Epithelial cell of esophagus (primary cell): ENCODE measurements at places on chromosomes 7 and 10.
A peak's percentile ranks its signal among the peaks of the same experiment; 100 is the strongest.

DNA sequence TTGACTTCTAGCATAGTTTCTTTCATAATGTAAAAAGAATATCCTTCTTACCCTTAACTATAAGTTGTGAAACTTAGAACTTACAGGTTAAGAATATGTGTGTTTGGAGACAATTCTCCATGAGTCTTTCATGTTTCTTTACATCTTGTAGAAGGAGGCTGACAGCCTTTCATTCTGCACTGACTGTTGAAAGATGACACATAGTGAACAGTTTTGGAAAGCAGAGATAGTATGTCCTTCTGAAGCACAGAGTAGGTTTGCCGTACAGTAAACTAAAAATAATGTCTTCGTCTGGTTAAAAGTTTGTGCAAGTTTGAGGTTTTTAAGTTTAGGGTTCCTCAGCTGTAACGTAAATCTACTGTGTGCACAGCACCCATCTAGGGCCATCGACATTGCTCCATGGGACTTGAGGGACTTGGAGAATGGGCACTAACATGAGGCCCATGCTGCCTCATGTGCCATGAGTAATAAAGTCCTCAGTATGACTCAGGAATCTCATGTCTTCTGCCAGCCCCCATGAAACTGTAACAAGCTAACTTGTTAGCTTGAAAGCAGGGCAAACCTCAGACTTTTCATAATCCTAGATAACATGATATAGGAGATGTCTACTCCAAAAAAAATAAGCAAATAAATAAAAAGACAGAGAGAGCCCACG, 24.5 kb upstream of the ELAPOR2 start:
- DNase-seq = peak; percentile 36

DNA sequence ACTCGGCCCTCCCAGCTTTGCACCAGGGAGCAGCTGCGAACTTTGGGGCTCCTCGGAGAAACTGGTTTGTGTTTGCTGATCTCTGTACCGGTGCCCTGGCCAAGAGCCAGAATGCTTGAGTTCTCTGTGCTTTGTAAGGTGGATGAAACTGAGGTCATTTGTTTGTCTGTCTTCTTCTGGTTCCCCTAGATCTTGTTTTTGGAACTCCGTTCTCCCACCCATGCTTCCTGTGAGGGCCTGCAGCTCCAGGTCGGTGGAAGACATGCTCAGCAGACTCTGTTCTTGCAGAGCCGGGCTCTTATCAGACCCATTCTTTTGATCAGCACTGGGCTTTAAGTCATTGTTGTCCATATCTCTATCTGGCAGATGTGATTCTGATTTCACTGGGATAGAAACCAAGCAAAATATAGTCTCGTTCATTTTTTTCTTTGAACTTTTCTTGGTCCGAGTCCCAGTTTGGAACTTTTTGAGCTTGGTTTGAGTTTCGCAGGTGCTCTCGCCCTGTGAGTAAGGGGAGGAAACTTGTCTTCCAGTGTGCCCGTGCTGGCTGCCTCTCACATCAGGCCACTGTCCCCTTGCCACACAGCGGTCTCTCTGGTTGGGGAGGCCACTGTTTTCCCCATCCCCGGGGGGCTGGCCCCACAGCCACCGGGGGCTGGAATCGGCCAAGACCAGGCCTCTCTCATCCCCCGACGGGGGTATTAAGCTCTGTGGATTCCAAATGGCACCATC, 31.2 kb downstream of the JCAD start:
- no peak for DNase-seq

DNA sequence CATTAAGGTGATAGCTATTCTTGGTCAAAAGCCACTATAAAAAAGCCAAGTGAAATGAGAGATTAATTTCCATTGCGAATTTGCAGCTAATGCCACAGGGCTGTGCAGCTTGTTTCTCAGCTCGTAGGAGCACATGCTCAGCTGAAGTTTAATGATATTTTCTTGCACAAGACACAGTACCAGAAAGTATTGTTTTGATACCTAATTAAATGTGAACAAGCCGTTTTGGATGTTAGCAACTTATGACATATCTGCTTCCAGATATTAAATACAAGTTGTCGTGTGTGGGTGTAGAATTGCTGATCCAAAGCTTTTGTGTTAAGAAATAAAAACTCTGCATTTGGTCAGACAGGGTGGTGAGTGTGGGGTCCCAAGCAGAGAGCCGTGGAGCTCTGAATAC, 47.2 kb downstream of the ADARB2 start:
- no peak for DNase-seq

DNA sequence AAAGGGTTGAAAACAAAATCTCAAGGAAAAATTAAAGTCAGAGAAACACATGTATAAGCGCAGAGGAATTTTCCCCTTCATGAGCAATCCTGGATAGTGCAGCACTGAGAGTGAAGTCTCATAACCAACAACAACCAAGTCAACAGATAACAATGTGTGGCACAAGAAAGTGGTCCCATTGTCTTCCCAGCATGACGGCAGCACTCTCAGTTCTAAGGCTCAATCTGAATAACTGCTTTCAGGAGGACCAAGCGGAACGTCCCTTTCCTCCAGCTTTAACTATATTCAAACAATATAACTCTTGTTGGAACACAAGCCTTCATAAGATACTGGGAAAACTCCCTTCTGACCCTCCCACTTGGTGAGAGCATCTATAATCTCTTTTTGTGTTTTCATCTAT, 137.9 kb downstream of the RAPGEF5 start:
- DNase-seq = no peak

DNA sequence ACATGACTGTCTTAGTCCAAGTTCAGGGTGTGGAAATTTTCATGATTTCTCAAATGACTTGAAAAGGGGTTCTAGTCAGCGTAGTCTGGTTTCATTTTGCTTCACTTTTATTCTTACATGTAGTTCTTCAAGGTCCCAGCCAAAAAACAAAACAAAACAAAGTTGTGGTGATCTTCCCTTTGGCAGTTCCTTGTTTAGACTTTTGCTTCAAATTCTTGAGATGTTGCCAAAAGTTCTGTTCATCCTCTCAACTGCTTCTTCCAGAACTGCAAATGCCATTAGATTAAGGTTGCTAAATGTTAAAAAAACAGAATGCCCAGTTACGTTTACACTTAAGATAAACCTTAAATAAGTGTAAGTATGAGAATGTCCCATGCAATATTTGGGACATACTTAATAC, 370.8 kb upstream of the LRRTM3 start:
- no peak for DNase-seq

DNA sequence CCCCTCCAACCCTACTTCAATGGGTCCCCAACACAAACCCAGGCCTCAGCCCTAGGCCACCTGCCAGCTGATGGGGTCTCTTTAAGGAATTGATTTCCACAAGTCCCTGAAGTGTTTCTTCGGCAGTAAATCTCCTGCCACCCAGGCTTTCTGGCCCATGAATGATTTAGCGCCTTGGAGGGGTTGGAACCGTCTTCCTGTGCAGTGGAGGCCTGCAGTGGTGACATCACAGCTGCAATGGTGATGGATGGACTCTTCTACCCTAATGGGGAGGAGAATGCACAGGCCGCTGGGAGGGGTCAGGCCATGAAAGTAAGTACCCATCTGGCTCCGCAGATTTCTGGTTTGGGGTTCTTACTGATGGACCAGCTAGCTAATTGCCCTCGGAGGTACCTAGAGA, 163.8 kb downstream of the UBE2H start:
- DNase-seq = no peak

DNA sequence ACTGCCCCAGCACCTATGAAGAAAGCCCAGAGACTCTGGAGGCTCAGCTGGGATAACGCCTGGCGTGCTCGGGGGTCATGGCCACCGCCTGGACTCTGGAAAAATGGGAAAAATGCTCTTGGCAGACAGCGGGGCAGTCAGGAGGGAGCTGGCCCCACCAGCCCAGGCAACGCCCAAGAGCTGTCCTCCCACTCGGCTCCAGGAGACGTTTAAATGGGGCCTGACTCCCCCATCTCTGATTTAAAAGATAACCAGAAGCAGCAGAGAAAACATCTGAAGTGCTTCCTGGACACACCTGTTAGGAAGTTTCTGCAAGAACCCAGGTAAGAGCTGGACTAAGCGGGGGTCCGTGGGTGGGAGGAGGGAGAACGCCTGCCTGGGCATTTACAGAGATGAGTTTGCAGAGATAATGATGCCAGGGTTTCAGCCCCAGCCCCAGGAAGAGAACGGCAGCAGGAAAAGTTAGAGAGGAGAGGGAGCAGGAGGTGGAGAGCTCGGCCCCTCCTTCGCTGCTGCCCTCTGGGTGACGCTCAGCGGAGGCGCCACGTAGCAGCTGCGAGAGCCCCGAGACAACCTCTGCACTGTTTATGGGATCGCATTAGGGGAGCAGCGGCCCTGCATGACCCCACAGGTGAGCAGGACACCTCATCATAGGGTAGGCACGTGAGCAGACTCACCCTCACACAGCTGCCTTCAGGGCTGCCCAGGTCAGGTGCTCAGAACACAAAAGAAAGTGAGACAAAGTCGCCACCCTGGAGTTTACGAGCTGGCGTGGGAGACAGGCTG, 83.5 kb upstream of the INSIG1 start:
- DNase-seq = peak; percentile 18

DNA sequence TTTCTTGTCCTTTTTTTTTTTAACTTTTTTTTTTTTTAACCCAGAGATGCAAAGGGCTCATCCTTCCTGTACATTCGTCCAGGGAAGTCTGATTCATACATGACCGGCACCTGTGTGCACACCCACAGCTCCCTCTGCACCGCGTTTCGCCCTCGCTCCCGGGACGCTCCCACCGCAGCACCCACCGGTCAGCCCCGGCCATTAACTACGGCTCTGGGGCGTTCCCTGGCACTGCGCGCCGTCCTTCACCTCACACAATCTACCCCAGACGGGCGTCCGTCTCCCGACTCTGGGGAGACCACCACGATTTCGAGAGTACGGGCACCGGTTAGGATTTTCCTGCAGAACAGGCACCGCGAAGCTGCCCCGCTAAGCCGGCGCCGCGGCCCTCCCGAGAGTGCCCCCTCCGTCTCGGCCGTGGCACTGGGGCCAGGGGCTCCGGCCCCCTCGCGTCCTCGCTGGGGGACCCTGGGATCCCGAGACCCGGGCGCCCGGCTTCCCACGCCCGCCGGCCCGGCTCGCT, 452 bp downstream of the ATE1 start:
- DNase-seq = peak; percentile 79

DNA sequence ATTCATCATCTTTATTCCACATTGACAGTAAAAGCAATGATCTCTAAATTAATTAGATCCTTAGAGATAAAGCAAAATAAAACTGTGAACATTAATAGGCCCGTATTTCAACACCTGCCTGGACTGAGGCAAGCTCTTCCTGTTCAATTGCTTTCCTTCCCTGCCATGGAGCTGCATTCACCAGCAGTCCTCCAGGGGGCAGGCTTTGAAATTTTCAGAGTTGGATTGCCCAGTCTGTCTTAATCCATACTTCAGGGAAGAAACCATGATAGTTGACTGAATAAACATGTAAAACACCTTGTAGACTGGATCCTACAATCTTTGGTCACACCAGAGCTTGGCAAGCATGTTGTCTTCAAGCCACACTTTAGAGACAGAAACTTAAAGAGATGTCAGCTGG, 936.6 kb downstream of the NRG3 start:
- peak; percentile 9 for DNase-seq

DNA sequence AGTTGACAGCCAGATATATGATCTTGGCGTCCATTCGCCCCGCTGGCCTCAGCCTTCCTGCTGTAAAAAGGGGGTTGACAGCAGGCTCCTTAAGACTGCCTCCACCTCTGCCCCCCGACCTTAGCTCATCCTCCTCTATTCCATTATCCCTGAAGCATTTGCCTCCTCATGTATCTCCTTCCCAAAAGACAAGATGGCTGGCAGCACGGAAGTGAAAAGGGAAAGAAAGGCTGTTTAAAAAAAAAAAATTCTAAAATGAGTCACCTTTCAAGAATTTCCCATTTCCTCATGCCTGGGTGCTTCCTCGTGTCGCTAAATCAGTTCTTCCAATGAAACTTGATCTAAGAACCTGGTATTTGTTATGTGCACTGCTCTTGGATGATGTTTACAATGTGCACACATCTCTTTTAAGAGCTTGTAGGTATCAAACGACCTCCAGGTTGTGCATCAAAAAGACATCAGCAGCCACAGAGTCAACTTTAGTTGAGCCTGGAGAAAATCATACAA, 1.7 kb downstream of the SCRN1 start:
- peak; percentile 79 for DNase-seq

- no peak for DNase-seq
Observed at GRCh38 chr10:98456686-98457482, 10.1 kb upstream of the HPS1 start.

DNA sequence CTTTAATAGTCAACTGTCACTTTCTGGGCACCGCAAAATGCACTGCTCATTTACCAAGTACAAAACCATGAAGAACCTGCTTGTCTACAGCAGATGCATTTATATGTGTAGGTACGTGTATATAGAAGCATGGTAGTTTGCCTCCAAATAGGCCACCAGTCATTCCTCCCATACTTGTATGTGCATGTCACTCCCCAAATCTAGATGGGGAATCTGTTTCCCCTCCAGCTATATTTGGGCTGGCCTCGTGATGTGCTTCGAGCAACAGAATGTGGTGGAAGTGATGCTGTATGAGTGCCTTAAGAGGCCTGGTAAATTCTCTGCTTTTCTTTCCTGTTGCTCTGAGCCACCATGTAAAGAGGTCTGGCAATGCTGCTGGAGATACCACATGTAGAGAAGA, 47.1 kb downstream of the PSMC2 start:
- DNase-seq = no peak

- peak; percentile 93 for DNase-seq
Observed at GRCh38 chr7:100163006-100163531, 4.5 kb upstream of the TRAPPC14 start.

GRCh38 chr10:15088428-15089261, at the start of gene ACBD7:
ACBD7 (minus strand) TSS chr10:15088776; CDS start chr10:15088728, 48 bp downstream.
- DNase-seq = peak; percentile 84

- DNase-seq = no peak
Observed at GRCh38 chr7:47714669-47715607, 133.0 kb upstream of the TNS3 start.

- DNase-seq = no peak
Observed at GRCh38 chr10:97891497-97892167, 42.0 kb downstream of the GOLGA7B start.

GRCh38 chr10:124106241-124106879, 13.0 kb upstream of the CHST15 start:
- peak; percentile 93 for DNase-seq

- DNase-seq = no peak
Observed at GRCh38 chr7:124893140-124893827, 36.3 kb downstream of the POT1 start.

- no peak for DNase-seq
Observed at GRCh38 chr7:114787556-114787955, 134.3 kb upstream of the MDFIC start.

- DNase-seq = peak; percentile 23
Observed at GRCh38 chr10:93745408-93746065, 12.2 kb upstream of the LGI1 start.

- no peak for DNase-seq
Observed at GRCh38 chr10:26839966-26840627, 20.7 kb downstream of the ABI1 start.

- peak; percentile 47 for DNase-seq
Observed at GRCh38 chr7:36749282-36749960, 25.1 kb upstream of the AOAH start.

DNA sequence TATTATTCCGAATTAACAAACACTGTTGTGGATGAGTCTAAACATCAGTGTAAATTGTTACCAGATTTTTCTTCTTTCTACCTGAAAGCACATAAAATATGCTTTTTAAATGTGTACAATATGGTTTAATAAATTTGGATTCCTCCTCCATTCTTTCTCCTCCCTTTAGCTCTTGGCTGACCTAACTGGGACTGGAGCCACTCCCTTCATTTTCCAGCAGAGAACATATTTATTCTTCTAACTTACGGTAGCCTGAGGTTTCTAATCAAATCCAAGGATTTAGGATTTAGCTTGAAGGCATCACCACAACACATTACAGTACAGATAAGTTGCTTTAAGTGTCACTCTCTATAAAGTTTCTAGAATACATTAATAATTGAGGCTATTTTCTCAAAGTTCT, 88.2 kb upstream of the SEMA3C start:
- DNase-seq = no peak

- peak; percentile 37 for DNase-seq
Observed at GRCh38 chr10:13046851-13047528, 45.5 kb upstream of the CCDC3 start.
